ENCODE measurements at places on chromosomes 16 and 17.
A peak's percentile ranks its signal among the peaks of the same experiment; 100 is the strongest.

GRCh38 chr17:2406903-2407790 lies 6.3 kb upstream of the MNT start:
- no peak for DNase-seq

DNA sequence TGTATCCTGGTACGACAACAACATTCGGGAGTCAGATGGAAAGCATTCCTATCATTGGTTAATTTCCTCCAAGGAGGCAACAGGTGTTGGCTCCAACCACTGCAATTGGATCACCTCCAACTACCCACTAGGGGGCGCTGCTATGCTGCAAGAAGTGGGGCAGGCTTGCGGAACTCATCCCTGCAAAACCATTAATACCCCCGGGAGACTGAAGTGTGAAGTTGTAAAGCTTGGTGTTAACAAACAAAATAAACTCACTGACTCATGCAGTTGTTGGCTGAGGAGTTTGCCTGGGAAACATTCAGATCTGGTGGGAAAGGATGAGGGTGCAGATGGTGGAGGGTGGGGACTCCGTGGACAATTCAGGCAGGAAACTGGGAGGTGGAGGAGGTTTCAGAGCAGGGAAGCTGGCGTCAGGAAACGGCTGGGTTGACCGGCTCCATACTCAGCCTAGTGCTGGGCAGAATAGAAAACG lies 84.9 kb downstream of the HS3ST2 start:
- DNase-seq, result peak; percentile 48

GRCh38 chr17:81339191-81339533 lies 44.1 kb upstream of the SLC38A10 start:
- DNase-seq, result no peak

DNA sequence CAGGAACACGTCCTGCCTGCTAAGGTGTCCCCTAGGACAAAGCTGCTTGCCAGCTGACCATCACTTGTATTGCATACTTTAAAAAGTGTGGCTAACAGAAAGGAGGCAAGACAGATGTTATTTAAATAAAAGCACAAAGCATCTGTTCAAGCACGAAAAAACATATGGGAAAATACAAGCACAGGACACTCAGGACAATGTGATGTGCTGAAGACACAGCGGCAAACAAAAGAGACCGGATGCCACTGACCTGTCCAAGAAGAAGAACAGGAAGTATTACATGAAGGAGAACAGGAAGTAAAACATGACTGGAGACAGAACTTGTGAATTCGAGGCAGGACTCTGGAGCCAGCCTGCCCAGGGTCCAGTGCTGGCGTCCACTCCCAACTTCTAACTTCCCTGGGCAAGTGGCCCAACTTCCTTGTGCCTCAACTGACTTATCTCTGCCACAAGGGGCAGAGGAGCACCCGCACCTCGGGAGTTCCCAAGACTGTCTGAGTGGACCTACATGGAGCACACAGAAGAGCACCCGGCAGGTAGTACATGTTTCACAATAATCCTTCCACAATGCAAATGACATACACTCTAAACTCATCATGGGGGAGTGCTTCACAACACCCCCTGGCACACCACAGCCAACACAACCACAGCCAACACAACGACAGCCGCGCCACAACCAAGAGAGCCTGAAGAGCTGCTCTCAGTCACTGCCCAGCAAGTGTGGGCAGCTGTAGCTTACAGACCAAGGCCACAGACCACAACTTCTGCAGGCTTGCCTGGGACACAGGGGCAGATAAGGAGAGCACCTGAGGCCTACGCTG lies 36.6 kb downstream of the ANKRD11 start:
- DNase-seq, result no peak

- peak; percentile 86 for DNase-seq
Observed at GRCh38 chr16:89860747-89861304, 12.6 kb upstream of the TCF25 start.

Measured in activated CD4-positive, CD25-positive, alpha-beta regulatory T cell treated with anti-CD3 and anti-CD28 coated beads, Interleukin-2, amount 50 U/mL, for 72 hours (primary cell).